CD4-positive, CD25-positive, alpha-beta regulatory T cell (primary cell): ENCODE measurements at places on chromosomes 3 and 15.

DNA sequence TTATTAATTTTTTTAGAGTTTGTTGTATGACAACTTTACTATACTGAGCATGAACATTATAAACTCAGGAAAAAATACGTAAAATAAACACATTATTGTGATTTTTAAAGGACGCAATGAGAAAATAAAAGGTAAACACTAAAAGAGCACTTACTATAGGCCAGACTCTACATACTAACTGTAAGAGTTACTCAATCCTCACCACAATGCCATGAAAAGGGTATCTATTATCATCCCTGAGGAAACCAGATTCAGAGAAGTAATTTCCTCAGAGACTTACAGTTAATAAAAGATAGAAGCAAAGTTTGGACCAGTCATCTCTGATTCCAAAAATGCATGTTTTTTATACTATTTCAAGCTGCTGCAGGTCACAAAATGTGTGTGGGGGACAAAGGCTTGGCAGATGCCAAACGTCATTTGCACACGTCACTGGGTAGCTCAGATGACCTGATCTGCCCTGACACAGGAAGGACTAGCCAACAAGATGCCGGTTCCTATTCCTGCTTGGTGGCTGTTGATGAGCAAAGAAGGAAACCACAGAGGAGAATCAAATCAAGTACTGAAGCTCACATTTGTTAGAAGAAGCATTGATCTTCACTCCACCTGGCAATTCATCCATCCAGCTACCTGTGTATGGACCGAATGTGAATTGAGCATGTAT, 42.3 kb downstream of the KLHL6 start:
- peak; percentile 78 for DNase-seq

DNA sequence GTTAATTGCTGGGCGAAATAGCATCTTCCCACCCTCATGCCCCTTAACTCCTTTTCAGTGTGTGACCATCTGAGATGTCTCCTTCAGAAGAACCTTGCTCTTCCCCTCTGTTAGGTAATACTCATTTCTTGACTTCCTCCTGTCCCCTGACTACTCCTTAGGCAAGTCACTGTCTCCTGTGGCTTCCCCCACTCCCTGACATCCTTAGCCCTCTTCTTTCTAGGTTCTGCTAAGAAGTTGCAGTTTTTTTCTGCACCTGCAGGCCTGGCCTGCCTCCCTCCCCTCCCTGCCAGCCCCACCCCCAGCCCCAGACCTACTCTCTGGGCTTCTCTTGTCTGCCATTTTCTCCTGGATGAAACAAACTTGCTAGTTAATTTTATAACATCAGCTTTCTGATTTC, 15.2 kb upstream of the EID1 start:
- no peak for DNase-seq

DNA sequence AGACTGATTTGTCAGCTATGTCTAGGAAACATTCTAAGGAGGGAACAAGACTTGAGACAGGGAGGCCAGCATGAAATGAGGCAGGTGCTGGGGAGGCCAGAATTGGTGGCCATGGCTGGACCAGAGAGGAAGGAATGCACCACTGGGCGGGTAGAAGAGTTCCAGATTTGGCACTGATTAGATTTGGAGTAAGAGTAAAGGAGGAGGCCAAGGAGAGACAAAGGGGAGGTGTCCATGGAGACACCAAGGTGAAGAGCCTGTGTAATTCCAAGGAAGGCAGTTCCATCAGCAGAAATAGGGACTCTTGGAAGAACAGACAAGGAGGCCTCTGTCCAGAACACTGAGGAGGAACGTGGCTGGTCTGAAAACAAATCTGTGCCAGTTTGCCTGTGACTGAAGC, 1.8 kb downstream of the ARNT2 start:
- DNase-seq, result no peak

GRCh38 chr3:119194237-119195150, 21.1 kb downstream of the UPK1B start:
- DNase-seq, result no peak

- no peak for DNase-seq
Observed at GRCh38 chr3:14814411-14814871, 4.3 kb upstream of the FGD5 start.

DNA sequence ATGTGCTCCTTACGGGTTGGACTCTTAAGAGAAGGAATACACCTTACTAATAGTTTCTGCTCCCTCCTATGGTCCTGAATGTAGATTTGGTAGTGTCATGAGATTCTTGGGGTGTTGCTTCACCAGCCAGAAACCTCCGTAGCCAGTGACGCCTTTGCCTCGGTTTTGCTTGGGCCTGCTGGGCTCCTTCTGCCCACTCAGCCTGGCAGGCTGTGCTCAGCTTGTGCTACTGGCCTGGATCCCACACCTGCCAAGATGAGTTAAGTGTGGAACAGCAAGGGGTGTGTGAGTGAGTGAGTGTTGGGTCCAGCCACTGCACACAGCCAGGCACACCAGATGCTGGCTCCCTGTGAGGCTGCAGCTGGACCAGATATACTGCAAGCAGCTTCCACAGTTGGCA, 560.1 kb downstream of the NLGN1 start:
- DNase-seq, result no peak
